ENCODE measurements at places on chromosomes 11 and 22.

DNA sequence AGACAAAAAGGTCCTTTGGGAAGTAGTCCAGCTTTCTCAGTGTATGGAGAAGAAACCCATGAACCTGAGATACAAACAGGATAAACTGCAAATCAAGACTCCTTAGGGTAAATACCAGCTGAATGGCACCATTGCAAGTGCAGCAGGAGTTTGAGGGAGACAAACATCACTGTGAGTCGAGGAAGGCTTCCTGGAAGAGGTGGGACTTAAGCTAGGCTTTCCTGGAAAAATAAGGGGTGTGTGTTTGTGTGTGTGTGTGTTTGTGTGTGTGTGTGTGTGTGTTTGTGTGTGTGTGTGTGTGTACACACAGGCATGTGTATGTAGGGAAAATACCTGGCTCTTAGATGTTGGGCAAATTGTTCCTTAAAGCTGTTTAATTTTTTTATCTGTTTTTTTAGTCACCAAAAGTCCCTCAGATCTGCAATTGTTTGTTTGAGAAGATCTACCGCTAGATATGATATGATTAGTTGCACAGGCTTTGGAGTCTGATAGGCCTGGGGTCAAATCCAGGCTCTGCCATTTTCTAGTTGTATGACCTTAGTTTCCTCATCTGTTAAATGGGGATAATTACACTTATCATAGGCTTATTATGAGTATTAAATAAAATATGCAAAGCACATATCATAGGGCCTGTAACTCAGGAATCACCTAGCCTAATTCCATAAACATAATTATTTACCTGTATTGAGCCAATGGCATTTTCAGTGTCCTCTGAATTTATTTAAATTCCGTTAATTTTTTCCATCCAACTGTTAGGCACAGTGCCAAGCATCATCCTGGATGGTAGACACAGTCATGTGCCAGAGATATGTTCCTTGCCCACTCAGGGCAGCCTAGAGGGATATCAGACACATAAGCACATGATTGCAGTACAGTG, 85.6 kb upstream of the EED start:
- no peak for DNase-seq

GRCh38 chr11:33646629-33647028, 54.0 kb downstream of the C11orf91 start:
- DNase-seq = no peak

DNA sequence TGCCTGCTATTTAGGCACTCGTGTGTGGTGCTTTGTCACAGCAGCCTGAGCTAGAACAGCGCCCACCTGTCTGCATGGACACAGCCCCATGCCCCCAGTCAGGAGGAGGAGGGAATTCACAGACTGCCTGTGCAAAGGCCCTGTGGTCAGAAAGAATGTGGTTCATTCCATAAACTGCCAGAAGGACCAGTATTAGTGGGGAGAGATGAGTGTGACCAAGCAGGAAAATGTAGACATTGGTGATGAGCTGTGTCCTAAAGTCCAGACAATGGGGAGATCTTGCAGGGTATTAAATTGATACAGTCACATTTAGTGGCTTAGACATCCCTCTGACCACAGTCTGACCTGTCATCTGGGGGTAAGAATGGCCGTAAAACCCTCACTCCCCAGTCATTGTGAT, 83.7 kb upstream of the LINC01488 start:
- no peak for DNase-seq

GRCh38 chr22:39489094-39490068, 12.7 kb upstream of the MIEF1 start:
- DNase-seq = no peak

- DNase-seq = peak; percentile 91
Measured at GRCh38 chr22:36644333-36644757, 59.2 kb downstream of the CACNG2 start.

- no peak for DNase-seq
Measured at GRCh38 chr22:49473286-49473685, 354.4 kb downstream of the BRD1 start.

- DNase-seq = no peak
Measured at GRCh38 chr11:9859554-9860305, 195.9 kb downstream of the SWAP70 start.

DNA sequence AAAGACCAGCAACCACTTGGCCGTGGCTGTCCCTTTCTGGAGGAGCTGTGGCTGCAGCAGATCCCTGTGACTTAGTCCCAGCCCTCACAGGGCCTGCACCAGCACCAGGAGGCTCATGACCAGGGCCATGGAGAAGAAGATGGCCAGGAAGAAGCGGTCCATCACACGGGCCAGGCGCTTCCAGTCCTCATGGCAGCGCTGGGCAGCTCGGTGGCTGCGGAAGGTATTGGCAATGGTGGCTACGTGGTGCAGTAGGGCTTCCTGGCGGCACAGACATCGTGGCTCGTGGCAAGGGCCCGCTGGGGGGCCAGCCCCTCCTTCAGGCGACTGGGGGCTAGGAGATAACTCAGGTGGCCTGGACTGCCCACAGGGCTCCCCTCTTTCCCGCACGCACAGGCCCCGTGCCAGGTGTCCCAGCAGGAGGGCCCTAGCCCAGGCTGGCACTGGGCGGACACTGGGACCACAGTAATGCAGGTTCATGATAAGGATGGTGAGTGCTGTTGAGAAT, 5.1 kb downstream of the CHRNA10 start:
- DNase-seq = no peak

GRCh38 chr11:122681735-122682134, 26.2 kb downstream of the UBASH3B start:
- DNase-seq = no peak

GRCh38 chr11:93494357-93494756, 48.8 kb downstream of the SMCO4 start:
- DNase-seq = no peak

GRCh38 chr22:47065756-47066615, 303.5 kb downstream of the TBC1D22A start:
- DNase-seq = no peak

GRCh38 chr11:30585125-30585891, 845 bp downstream of the MPPED2 start:
- DNase-seq = no peak

GRCh38 chr22:49566693-49567092, 261.0 kb downstream of the BRD1 start:
- no peak for DNase-seq

DNA sequence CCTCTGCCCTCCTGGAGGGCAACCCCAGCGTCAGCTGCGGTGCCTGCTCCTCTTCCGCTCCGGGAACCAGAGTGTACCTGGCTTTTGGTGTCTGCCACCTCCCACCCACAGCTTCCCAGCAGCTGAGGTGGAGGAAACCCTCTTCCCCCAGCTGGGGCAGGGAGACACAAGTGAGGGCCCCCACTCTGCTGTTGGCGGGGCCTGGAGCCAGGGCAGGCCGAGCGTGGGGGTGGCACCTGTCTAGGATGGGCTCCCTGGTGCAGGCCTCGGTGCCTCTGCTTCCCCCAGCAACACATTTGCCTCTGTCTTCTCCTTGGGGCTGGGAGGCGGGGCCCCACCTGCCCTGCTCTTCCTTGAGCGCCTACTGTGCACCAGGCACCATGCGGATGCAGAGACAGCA, 6.4 kb downstream of the OSM start:
- DNase-seq = no peak

DNA sequence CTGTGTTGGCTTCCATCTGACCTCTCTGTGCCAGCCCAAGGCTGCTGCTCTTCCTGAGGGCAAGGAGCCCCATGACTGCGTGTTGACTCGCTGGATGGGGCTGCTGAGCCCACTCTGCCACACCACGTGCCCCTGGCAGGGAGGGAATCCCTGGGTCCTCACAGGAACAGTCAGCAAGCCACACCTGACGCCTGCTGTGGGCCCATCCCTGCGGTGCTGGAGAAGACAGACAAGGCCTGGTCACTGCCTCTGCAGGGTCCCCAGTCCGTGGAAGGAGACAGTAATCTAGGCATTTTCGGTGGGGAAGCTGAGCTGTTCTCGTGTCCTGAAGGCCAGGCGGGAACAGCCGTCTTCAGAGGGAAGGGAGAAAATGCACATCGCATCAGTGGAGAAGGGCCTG, 10.6 kb upstream of the PPP6R3 start:
- no peak for DNase-seq

GRCh38 chr22:49132009-49132408, 695.7 kb downstream of the BRD1 start:
- no peak for DNase-seq

DNA sequence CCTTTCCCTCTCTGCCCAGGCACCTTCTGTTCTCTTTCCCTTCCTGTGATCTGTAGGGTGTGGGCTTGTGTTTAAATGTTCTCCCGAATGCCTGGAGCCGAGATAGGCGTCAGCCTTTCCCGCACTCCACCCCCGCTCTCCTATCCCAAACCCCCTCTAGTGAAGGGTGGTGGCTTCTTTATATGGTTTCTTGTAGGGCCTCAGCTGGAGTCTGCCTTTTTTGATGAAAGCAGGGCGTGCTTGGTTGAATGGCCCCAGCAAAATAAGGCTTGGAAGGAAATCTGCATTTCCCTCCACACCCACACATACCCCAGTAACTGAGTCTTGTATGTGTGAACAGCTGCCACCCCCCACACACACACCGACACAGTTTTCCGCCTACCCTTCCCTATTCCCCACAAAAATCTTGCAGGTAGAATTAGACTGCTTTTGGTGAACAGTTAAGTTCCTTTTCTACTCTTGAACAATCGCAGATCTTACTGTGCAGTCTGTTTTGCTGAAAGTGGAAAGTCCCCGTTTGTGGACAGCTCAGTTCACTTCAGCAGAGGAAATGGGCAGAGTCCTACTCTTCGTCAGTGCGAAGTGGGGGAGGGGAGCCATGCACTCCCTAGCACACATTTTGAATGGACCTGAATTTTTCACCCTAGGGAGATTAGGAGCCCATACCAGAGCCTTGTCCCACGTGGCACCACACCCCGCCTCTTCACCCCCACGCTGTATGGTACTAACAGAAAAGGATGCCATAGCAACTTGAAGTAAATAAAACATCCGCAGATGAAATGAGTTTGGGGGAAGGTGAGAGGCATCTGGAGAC, 25.5 kb upstream of the GRK2 start:
- DNase-seq = peak; percentile 41

- no peak for DNase-seq
Measured at GRCh38 chr11:47071341-47071740, 105.3 kb downstream of the ARFGAP2 start.

GRCh38 chr11:95577716-95578460, 211.7 kb downstream of the FAM76B start:
- no peak for DNase-seq

GRCh38 chr11:63020671-63021291, 5.1 kb upstream of the SLC22A8 start:
- no peak for DNase-seq

DNA sequence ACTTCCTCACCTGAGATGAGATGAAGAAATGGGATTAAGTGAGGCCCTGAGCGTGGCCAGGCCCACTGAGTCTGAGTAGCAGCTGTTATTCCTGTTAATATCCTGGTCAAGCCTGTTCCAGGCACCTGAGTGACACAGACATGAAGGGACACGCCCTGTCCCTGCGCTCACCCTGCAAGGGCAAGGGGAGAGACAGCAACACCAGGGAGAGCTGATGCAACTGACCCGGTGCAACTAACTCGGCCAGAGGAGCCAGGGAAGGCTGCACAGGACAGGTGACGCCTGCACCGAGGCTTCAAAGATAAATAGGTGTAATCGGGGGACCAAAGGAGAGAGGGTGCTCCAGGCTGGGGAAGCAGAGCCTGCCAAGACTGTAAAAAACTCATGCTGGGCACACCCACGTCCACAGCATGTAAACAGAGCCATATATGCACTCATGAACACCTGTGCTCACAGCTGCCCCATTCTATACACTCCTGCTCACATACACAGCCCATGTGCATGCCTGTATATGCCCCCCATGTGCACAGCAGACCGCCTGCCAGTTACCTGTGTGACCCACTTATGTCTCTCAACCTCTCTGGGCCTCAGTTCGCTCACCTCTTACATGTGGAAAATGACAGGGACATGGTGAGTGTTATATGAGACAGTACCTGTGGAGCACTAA, 22.8 kb upstream of the GCAT start:
- DNase-seq = no peak

GRCh38 chr11:115672412-115672811, 168.2 kb upstream of the CADM1 start:
- no peak for DNase-seq

DNA sequence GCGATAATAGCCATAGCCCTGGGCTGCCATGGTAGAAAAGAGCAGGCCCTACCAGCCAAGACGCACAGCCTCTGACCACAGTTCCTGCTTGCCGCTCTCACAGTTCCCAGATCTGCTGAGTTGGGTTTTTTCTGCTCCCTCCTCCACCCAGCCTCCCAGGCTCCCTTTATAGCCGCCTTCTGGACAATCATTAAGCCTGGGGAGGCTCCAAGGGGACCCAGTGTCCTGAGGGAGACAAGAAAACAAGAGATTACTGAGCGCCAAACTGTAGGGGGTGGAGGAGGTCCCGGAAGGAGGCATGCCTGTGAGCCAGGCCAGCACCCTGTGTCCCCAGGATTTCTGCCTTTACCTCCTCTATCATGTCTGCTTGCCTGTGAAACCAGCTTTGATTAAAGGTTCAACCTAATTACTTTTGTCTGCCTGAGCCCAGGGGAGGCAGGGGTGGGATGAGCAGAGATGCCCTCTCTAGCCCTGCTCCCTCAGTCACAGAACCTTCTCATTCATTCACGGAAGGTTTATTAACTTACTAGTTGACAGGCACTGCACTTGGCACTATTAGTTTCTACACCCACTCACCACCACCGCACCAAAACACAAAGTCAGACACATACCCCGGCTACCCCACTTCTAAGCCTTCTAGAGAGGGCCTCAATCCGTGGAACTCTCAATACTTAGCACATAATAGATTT, 1.2 kb downstream of the SLC37A4 start:
- no peak for DNase-seq

GRCh38 chr11:2758751-2759150, 59.0 kb upstream of the KCNQ1OT1 start:
- DNase-seq = no peak

DNA sequence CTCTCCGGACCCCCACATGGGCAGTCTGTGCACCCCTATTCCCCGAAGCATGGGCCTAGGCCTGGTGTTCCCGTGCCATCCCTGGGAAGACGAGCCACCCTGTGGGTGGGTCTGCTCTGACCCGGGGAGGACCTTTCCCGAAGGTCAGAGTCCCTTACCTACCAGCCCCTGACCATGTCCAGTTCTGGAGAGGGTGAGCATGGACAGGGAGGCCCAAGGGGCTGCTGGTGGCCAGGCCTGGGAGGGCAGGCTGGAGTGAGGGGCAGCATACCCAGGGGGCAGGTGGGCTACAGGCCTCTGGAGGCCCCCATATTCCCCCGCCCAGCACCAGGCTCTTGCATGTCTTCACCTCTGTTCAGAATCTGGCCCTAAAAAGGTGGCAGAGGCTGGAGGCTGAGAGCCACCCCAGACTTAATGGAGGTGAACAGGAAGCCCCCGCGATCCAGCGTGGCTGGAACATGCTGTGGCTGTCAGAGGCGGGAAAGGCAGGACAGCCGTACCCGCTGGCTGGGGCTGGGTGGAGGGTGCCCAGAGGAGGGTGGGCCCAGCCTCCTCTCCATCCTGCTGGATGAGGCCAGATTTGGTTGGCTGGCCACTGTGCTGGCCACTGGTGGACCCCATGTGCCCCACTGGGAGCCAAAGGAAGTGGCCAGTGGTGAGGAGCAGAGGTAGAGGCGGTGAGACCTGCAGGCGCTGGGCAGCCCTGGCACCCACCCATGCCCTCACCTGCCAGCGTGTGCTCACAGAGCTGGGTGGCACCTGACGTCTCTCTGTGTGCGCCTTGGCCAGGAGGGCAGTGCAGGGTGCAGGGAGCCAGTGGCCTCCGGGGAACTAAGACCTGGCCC, 11.2 kb upstream of the SYT8 start:
- DNase-seq = no peak

Measured in COLO829 (cell line).